ENCODE measurements at places on chromosomes 11 and 22. TPM values are rescaled to one million over a fixed set of nuclear protein-coding genes. Genes with fewer than 3 reads are reported as not detected.
A peak's percentile ranks its signal among the peaks of the same experiment; 100 is the strongest.

DNA sequence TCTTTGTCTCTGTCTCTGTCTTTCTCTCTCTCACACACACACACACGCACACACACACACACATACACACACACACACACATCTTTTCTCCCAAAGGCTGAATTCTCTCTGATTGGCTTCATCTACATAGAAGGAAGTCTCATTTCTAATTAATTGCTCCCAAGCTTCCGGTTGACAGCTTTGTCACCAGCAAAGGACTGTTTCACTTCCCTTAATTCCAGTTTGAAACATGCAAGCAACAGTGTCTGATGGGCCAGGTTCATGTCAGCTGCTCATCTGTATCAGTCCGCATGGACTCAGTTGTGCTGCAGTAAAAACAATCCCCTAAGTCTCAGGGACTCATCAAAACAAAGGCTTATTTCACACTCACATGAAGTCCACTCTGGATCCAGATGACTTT is 16.2 kb upstream of the PVALB start:
- H3K4me1 ChIP-seq, result peaks cover 10% of the 10 kb centered on the region
- H3K27me3 ChIP-seq, result no peaks in the 10 kb centered on the region
- no peak overlapping the region for H3K4me3 ChIP-seq
- peak; percentile 62 for DNase-seq
- no peaks in the 10 kb centered on the region for H3K36me3 ChIP-seq
- no peak overlapping the region for H3K27ac ChIP-seq

The PGA4 gene
- total RNA-seq, result not detected

The GPR83 gene
- 0.37 TPM for total RNA-seq

The C11orf52 gene
- not detected for total RNA-seq

- no peaks in the 10 kb centered on the region for H3K4me1 ChIP-seq
- H3K36me3 ChIP-seq, result no peaks in the 10 kb centered on the region
- no peaks in the 10 kb centered on the region for H3K27me3 ChIP-seq
- DNase-seq, result peak; percentile 5
- H3K4me3 ChIP-seq, result no peak overlapping the region
- H3K27ac ChIP-seq, result no peak overlapping the region
These were observed 82.3 kb downstream of the RCN1 start for GRCh38 chr11:32172848-32173834.

GRCh38 chr11:103988595-103988969 is 47.9 kb upstream of the DDI1 start:
- no peaks in the 10 kb centered on the region for H3K27me3 ChIP-seq
- H3K36me3 ChIP-seq, result no peaks in the 10 kb centered on the region
- no peak overlapping the region for H3K27ac ChIP-seq
- no peak for DNase-seq
- H3K4me1 ChIP-seq, result no peaks in the 10 kb centered on the region

DNA sequence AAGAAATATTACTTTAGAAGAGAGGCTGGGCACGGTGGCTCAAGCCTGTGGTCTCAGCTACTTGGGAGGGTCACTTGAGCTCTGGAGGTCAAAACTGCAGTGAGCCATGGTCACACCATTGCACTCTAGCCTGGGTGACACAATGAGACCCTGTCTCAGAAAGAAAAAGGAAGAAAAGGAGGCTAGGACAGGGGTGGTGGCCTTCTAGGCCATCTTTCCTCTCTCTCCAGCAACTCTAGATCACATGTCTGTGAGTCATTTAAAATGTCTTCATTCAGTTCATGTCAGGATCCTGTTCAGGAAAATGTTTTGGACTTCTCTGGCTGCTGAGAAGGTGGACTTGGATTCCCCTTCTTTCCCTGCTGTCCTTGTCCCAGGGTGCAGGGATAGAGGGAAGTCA is 53.3 kb downstream of the PPFIA1 start:
- H3K27me3 ChIP-seq, result no peaks in the 10 kb centered on the region
- no peak for DNase-seq
- H3K4me1 ChIP-seq, result no peaks in the 10 kb centered on the region
- H3K27ac ChIP-seq, result no peak overlapping the region
- peaks cover 56% of the 10 kb centered on the region for H3K36me3 ChIP-seq

DNA sequence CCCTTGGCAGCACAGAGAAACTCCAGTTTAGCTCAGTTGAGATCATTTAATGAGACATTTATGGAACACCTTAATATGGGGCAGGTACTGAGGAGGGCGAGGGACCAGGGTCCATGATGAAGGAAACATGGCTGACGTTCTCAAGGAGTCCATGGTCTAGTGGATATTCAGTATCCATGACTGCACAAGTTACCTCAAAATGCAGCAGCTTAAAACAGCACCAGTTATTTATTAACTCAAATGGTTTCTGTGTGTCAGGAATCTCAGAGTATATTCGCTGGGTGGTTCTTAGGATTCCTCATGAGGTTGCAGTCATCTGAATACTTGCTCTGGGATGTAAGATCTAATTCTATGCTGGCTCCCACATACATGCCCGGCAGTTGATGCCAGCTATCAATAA is 346.8 kb downstream of the LARGE1 start:
- peaks cover 90% of the 10 kb centered on the region for H3K4me1 ChIP-seq
- no peaks in the 10 kb centered on the region for H3K36me3 ChIP-seq
- H3K4me3 ChIP-seq, result no peak overlapping the region
- H3K27ac ChIP-seq, result no peak overlapping the region

- H3K4me3 ChIP-seq, result no peak overlapping the region
- H3K4me1 ChIP-seq, result no peaks in the 10 kb centered on the region
- H3K36me3 ChIP-seq, result no peaks in the 10 kb centered on the region
- DNase-seq, result no peak
- no peak overlapping the region for H3K27ac ChIP-seq
These were observed 176.7 kb upstream of the NCAM1 start for GRCh38 chr11:112784323-112785073.

- H3K27ac ChIP-seq, result no peak overlapping the region
- peaks cover 55% of the 10 kb centered on the region for H3K4me1 ChIP-seq
- no peaks in the 10 kb centered on the region for H3K36me3 ChIP-seq
- no peak overlapping the region for H3K4me3 ChIP-seq
- DNase-seq, result no peak
These were observed 4.5 kb downstream of the FXYD2 start for GRCh38 chr11:117820071-117820470.

The UPB1 gene
- 4.0 TPM for total RNA-seq

DNA sequence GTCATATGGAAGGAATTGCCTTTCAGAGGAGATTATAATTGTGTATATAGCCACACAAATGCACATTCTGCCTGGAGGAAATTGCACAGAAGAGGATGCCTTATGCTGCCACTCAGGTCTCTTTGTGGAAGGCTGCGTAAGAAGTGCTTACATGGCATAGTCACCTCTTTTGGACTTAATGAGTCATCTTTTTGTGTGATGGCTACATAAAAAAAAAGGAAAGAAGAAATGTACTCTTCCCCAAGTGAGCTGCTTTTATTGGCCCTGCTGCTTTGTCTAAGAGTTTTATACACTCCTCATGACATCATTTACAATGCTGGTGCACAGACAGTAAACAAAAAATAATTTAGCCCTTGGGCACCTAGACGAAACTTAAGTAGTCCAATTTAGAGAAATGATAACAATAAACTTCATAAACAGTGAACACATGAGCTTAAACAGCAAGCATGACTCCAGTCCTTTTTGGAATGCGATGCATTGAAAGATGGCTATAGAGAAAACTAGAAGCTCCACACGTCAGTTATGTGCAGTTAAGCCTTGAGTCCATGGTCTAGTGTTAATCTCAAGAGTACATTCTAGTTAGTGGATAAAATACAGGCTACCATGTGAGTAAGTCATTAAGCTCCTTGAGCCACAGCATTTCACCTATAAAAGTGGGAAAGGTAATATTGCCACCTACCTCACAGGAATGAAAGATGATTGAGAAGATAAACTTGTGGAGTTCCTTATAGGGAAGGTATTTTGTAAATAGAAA is 12.0 kb downstream of the CSTPP1 start:
- no peaks in the 10 kb centered on the region for H3K27me3 ChIP-seq
- no peak overlapping the region for H3K27ac ChIP-seq
- H3K4me1 ChIP-seq, result no peaks in the 10 kb centered on the region
- H3K36me3 ChIP-seq, result no peaks in the 10 kb centered on the region

DNA sequence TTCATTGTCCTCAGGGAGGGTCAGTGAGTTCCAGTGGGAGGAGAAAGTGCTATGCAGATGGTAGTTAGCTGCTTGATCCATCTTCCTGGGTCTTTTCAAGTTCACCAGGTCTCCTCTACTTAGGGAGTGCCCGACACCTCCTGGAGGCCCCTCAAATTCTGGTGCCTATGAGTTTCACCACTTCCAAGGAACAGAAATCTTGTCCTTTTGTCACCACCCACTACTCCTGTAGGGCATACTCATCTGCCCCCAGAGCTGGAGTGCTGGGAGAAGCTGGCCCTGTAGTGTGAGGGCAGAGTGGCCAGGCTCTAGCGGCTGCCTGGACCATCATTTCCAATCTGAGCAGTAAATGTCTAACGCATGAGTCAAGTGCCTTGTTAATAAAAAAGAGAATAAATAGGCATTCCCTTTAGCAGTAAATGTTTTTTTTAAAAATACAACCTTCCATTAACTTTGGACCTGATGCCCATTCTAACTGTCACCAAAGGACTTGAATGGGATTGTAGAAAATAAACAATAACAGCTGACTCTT is 12.5 kb downstream of the IRAG1 start:
- no peak for DNase-seq
- H3K4me1 ChIP-seq, result no peaks in the 10 kb centered on the region
- H3K27ac ChIP-seq, result no peak overlapping the region
- no peaks in the 10 kb centered on the region for H3K27me3 ChIP-seq
- H3K36me3 ChIP-seq, result no peaks in the 10 kb centered on the region

The OR8A1 gene
- total RNA-seq, result not detected

- no peak overlapping the region for H3K27ac ChIP-seq
- H3K27me3 ChIP-seq, result no peaks in the 10 kb centered on the region
- DNase-seq, result no peak
- H3K4me1 ChIP-seq, result peaks cover 12% of the 10 kb centered on the region
These were observed 2.1 kb upstream of the GNAZ start for GRCh38 chr22:23068096-23068831.

DNA sequence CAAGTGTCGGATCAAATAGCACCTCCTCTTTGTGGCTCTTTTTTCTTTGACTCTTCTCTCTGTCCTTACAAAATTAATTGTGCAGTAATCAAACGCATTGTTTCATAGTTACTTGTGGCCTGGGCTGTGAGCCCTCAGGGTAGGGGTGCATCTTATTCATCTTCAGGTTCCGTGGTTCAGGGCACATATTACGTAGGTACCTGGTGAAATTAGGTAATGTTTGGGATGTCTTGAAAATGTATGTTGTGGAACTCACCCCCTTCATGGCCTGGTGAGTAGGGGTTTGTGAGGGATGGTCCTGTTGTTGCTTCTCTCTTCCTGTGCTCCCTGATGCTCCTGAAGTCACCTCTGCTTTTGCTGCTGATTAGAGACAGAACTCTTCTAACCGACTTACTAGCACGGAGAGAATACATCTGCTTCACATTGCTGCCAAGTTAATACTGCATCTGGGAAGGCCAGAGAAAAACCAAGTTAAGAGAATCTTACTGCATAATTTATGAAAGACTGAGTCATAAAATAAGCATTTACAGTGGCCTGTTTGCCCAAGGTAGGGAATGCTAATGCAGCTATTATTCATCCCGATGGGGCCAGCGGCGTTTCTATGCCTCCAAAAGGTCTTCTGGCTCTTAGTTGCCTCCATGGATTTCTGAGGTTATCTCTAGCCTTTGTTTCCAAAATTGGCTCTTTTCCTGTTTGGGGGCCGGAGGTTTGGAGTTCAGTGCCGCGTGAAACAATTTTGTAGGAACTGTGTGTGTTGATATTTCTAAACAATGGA is 66.9 kb downstream of the TBC1D22A start:
- H3K4me3 ChIP-seq, result no peak overlapping the region
- peaks cover 3% of the 10 kb centered on the region for H3K4me1 ChIP-seq
- DNase-seq, result no peak
- H3K27me3 ChIP-seq, result no peaks in the 10 kb centered on the region

The OR5A2 gene
- total RNA-seq, result not detected

The APOA5 gene
- total RNA-seq, result not detected

The SMIM35 gene
- 4.5 TPM for total RNA-seq

GRCh38 chr11:131840545-131840944 is 470.1 kb downstream of the NTM start:
- H3K4me1 ChIP-seq, result no peaks in the 10 kb centered on the region
- no peaks in the 10 kb centered on the region for H3K36me3 ChIP-seq
- DNase-seq, result no peak
- H3K4me3 ChIP-seq, result no peak overlapping the region
- no peak overlapping the region for H3K27ac ChIP-seq

The SCGB2A2 gene
- total RNA-seq, result not detected

GRCh38 chr11:130094614-130095013 is 24.9 kb downstream of the APLP2 start:
- DNase-seq, result no peak
- no peak overlapping the region for H3K4me3 ChIP-seq
- no peaks in the 10 kb centered on the region for H3K27me3 ChIP-seq
- no peak overlapping the region for H3K27ac ChIP-seq

DNA sequence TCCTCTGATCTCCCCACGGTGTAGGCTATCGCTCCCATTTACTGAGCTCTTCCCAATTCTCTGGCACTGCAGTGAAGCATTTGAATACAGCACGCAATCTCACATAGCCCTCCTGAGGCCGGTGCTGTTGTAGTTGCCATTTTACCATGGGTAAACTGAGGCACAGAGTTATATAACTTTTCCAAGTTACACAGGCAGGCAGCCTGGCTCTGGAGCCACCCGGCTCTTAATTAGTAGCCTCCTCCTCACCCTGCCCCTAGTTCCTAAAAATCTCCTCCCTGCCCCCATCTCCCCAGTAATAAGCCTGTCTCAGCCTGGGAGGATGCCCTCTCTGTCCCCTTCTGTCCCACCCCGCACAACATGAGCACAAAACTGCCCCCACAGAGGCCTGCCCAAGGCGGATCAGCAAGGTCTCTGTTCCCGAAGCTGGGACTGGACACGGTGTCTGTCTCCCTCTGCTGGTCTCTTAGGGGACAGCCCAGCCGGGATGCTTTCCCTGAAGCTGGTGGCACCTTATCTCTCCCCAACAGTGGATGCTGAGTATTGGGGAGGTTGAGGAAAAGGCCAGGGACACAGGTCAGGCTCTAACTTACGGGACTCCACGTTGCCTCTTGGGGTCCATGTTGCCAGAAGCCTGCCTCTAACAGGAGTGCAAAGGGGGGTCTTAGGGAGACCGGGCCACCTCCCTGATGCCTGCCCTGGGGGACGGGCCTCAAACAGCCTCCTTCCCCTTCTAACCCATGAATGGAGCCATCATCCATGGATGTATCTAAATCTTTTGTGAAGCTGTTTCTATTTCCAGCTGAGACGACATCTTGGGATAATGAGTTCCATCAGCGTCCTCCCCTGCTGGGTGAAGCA is 9.1 kb upstream of the CLCF1 start:
- H3K36me3 ChIP-seq, result no peaks in the 10 kb centered on the region
- H3K4me1 ChIP-seq, result peaks cover 22% of the 10 kb centered on the region
- DNase-seq, result peak; percentile 88
- H3K27me3 ChIP-seq, result no peaks in the 10 kb centered on the region

GRCh38 chr11:115221461-115222069 is 282.6 kb downstream of the CADM1 start:
- no peaks in the 10 kb centered on the region for H3K36me3 ChIP-seq
- H3K4me1 ChIP-seq, result peaks cover 12% of the 10 kb centered on the region
- H3K4me3 ChIP-seq, result no peak overlapping the region
- H3K27me3 ChIP-seq, result no peaks in the 10 kb centered on the region

GRCh38 chr11:14148653-14149273 is 186.2 kb downstream of the SPON1 start:
- H3K4me1 ChIP-seq, result no peaks in the 10 kb centered on the region
- no peak overlapping the region for H3K27ac ChIP-seq
- H3K36me3 ChIP-seq, result no peaks in the 10 kb centered on the region
- peak; percentile 30 for DNase-seq

Measured in B cell (primary cell).